SJCRH30 (cell line): ENCODE measurements at places on chromosomes 2 and 18.

DNA sequence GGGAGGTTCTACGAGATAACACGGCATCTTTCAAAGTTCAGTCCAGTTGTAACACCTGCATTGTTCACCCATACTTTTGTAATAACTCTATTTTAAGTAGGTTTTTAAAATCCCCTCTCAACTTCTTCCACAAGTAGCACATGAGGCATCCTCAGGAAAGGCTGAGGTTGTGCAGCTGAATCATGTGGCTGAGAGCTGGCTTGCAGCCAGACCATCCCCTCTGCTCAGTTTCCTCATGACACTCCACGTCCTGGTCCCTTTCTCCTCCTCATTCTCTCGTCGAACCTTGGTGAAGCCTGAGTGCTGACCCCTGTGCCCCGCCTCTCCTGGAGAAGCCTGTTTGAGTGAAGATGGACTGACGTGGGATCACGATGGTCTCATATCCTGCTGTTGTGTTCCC is 42.5 kb downstream of the POU3F3 start:
- H3K27me3 ChIP-seq, result no peaks in the 10 kb centered on the region; the same call in 1 of the 2 replicates
- H3K4me1 ChIP-seq, result no peaks in the 10 kb centered on the region
- H3K36me3 ChIP-seq, result no peaks in the 10 kb centered on the region
- no peak for DNase-seq

GRCh38 chr18:29157905-29158304 is 981.0 kb upstream of the CDH2 start:
- no peak overlapping the region for H3K4me3 ChIP-seq
- no peak overlapping the region for H3K27ac ChIP-seq
- no peaks in the 10 kb centered on the region for H3K4me1 ChIP-seq

GRCh38 chr2:24919037-24919505 is 966 bp downstream of the ADCY3 start:
- peaks cover 23% of the 10 kb centered on the region for H3K36me3 ChIP-seq
- peak; percentile 48 for DNase-seq
- H3K4me3 ChIP-seq, result peak overlapping the region; percentile 78

DNA sequence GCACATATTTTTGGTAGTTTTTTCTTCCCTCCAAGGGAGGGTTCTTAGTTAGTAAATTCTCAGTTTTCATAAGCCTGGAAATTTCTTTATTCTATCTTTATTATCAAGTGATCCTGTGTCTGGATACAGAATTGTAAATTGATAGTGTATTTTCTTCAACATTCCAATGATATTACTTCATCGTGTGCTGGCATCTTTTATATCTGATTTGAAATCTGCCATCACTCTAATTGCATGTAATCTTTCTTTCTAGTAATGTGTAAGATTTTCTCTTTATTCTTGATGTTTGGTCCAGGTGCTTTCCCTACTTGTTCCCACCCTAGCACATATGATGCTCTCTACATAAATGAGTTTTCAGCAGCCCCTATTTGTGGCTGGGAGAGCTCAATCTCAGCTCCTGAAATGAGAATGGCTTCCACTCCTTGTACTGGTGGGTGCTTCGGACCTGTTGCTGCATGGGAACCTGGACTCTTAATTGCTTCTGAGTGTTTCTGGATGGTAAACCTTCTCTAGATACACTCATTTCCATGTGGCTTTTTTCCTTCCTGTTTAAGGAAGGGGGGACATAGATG is 102.7 kb downstream of the SMIM21 start:
- no peak overlapping the region for H3K4me3 ChIP-seq
- no peak overlapping the region for H3K27ac ChIP-seq
- no peak for DNase-seq
- no peaks in the 10 kb centered on the region for H3K36me3 ChIP-seq
- H3K4me1 ChIP-seq, result no peaks in the 10 kb centered on the region

GRCh38 chr2:233795735-233796171 is 17.6 kb downstream of the MROH2A start:
- no peaks in the 10 kb centered on the region for H3K4me1 ChIP-seq
- H3K36me3 ChIP-seq, result no peaks in the 10 kb centered on the region
- DNase-seq, result no peak

GRCh38 chr18:24491927-24492834 is 31.7 kb downstream of the HRH4 start:
- H3K4me3 ChIP-seq, result peak overlapping the region; percentile 42
- no peaks in the 10 kb centered on the region for H3K4me1 ChIP-seq
- no peaks in the 10 kb centered on the region for H3K27me3 ChIP-seq
- no peaks in the 10 kb centered on the region for H3K36me3 ChIP-seq

- no peak for DNase-seq
- peaks cover 5% of the 10 kb centered on the region; the same call in 1 of the 2 replicates for H3K4me1 ChIP-seq
- H3K27me3 ChIP-seq, result no peaks in the 10 kb centered on the region
- H3K27ac ChIP-seq, result no peak overlapping the region
Measured at GRCh38 chr2:127058246-127058953, 48.6 kb downstream of the BIN1 start.

DNA sequence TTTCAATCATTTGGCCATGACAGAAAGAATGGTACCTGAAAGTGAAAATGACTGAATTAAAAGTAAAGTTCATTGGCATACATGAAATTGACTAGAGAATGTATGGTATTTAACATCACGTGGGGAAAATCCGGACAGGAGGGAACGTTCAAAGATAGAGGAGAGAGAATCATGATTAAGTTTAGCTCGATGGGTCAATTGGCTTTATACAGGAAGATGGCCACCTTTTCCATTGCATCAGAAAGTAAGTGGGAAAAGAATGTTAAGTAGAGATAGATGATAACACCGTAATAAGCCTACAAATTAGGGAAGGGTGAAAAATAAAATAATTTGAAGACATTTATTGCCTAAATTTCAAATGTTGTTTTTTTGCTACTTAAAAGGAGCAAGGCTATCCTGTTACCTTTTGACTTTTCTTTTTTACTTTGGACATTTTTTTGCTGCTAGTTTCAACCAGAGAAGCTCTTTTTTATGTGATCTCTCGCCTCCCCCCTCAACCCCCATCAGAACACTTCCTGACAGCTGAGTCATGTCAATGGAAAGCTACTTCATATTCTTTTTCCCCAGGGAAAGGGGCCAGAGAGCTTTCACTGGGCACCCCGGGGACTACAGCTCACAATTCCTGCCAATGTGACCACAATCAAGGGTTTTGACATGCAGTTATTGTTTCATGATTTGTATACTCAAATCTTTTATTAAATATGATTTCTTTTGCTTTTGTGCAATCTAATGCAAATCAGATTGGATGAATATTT is 767 bp upstream of the CCDC102B start:
- no peaks in the 10 kb centered on the region for H3K27me3 ChIP-seq
- peaks cover 8% of the 10 kb centered on the region; the same call in 1 of the 2 replicates for H3K4me1 ChIP-seq
- H3K27ac ChIP-seq, result no peak overlapping the region
- no peaks in the 10 kb centered on the region for H3K36me3 ChIP-seq
- no peak overlapping the region for H3K4me3 ChIP-seq

DNA sequence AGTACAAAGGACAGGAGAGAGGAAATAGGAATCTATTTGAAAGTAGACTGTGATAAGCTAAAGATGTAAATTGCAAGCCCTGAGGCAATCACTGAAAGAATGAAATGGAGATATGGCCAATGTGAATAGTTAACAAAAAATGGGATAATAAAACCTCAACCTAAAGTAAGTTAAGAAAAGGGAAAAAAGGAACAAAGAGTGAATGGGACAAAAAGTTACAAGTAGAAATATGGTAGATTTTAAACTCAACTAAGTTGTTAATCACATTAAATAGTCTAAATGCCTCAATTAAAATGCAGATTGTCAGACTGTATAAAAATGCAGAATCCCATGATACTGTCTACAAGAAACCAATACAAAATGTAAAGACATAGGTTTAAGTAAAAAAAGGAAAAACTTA is 165.2 kb upstream of the RBMS1 start:
- H3K27me3 ChIP-seq, result no peaks in the 10 kb centered on the region
- no peak overlapping the region for H3K4me3 ChIP-seq
- no peaks in the 10 kb centered on the region for H3K36me3 ChIP-seq
- H3K4me1 ChIP-seq, result no peaks in the 10 kb centered on the region

DNA sequence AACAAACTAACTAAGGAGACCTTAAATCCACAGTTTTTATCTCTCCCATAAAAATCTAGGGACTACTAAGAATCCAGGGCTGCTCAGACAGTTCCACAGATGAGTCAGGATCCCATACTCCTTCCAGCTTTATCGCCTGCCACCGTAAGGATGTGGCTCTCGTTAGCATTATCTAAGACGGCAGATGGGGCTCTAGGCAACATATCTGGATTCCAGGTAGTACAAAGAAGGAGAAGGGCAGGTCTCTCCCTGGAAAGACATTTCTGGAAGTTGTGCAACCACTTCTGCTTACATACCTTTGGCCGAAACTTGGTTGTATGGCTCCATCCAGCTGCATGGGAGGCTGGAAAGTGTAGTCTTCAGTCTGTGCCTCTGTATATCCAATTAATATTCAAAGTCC is 149.4 kb downstream of the SP3 start:
- H3K36me3 ChIP-seq, result no peaks in the 10 kb centered on the region
- no peak overlapping the region for H3K4me3 ChIP-seq
- no peak for DNase-seq
- no peak overlapping the region for H3K27ac ChIP-seq

DNA sequence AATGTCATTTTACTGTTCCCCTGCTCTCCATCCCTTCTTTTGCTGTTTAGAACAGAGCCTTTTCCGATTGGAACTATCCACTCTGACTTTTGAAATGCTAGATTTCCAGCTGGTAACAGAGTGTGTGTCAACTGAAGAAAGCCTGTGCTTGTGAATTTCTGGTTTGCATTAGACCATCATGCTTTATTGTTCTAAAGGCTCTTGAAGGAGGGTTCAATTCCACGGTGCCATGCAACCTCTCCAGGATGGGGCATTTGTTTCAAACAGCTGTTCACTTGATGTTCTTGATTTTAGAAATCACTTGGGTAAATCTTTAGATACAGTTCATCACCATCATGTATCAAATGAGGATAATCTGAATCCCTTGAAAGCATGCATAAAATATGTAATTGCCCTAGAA is 156.7 kb downstream of the QPCT start:
- DNase-seq, result peak; percentile 51
- H3K4me3 ChIP-seq, result no peak overlapping the region
- H3K4me1 ChIP-seq, result peaks cover 11% of the 10 kb centered on the region
- no peak overlapping the region for H3K27ac ChIP-seq
- no peaks in the 10 kb centered on the region for H3K27me3 ChIP-seq
- no peaks in the 10 kb centered on the region for H3K36me3 ChIP-seq

DNA sequence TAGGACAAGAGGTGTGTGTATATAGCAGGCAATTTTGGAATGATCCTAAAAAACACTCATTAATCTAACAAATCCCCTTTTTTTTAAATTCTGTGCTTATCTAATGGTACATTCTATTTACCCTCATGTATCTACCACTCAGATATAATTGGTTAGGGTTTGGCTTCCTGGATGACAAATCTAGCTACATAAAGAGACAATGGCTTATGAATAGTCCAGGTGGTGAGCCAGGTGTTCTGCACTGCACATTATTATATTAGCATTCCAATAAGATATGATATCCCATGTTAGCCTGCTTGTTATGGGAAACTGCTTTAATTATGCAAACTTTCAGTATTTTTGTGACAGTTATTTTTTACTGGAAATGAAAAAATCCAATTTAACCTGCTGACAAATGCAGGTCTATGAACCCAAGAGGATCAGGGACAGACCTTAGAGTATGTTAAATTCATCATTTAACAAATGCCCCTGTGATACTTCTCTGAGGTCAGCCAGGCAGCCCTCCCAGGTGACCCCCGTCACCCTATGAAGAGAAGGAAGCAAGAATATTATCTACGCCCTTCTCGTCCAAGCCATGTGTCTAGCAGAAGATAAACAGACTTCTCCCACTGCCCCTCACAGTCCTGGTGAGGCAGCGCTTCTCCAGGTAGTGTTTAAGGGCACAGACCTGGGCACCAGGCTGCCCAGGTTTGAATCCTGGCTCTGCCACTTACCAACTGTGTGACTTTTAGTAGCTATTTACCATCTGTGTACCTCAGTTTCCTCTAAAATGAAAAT is 83.0 kb downstream of the ADD2 start:
- H3K36me3 ChIP-seq, result no peaks in the 10 kb centered on the region
- no peak for DNase-seq
- H3K27me3 ChIP-seq, result peaks cover 13% of the 10 kb centered on the region; the same call in 1 of the 2 replicates
- no peak overlapping the region for H3K4me3 ChIP-seq

DNA sequence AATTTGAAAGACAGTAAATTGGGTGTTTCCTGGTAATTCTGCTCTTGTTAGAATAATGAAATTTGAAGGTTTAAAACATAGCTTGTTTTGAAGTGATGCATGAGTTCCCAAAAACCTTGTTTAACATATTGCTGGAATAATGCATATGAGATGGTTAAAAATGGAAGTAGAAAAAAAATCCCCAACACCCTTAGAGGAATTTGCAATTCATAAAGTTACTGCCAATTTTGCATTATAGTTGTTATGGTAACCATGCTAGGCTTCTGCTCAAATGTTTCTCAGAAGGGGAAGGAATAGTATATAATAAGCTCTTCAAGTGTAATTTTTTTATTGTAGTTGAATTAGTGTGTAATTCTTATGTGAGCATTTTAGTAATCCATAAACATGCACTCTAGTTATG is 49.1 kb downstream of the FASTKD2 start:
- no peak for DNase-seq
- H3K4me1 ChIP-seq, result no peaks in the 10 kb centered on the region
- no peak overlapping the region for H3K27ac ChIP-seq
- no peak overlapping the region for H3K4me3 ChIP-seq

GRCh38 chr2:134782792-134783191 is 55.6 kb upstream of the ACMSD start:
- H3K4me1 ChIP-seq, result no peaks in the 10 kb centered on the region
- no peaks in the 10 kb centered on the region for H3K36me3 ChIP-seq
- no peak overlapping the region for H3K27ac ChIP-seq
- no peak overlapping the region for H3K4me3 ChIP-seq

DNA sequence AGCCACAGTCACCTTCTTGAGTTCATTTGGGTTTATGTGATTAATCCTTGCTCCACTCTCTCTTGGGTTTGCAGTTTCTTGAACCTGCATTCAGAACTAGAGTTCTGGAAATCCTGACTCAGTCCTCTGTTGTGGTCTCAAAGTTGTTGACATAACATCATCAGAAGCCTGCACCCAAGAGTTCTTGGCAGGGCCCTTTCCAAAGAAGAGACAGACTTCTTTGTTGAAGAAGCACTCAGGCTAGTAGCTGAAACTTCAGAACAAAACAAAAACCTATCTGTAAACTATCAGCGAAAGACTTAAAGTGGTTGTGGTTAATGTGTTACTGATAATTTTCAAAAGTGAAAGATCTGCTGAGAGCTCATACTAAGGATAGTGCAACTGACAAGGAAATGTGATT is 120.8 kb downstream of the FAM168B start:
- H3K4me3 ChIP-seq, result no peak overlapping the region
- H3K27me3 ChIP-seq, result no peaks in the 10 kb centered on the region
- no peak overlapping the region for H3K27ac ChIP-seq
- no peak for DNase-seq
- H3K36me3 ChIP-seq, result no peaks in the 10 kb centered on the region

- peaks cover 18% of the 10 kb centered on the region for H3K4me1 ChIP-seq
- H3K4me3 ChIP-seq, result no peak overlapping the region
Measured at GRCh38 chr2:191304939-191305875, 60.0 kb downstream of the MYO1B start.

DNA sequence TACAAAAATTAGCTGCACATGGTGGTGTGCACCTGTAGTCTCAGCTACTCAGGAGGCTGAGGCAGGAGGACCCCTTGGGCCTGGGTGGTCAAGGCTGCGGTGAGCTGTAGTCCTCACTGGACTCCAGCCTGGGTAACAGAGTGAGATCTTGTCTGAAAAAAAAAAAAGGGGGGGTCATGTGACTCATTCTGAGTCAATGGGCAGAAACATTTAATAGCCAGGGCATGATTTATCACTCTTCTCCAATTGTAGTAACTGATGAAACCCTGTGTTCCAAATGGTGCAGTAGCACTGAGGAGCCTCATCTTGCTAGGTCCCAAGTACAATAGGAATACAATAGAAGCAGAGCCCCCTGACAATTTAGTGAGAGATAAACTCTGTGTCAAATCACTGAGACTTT is 78.9 kb upstream of the CCDC68 start:
- H3K36me3 ChIP-seq, result no peaks in the 10 kb centered on the region
- H3K27me3 ChIP-seq, result no peaks in the 10 kb centered on the region
- H3K4me3 ChIP-seq, result no peak overlapping the region
- no peaks in the 10 kb centered on the region for H3K4me1 ChIP-seq
